ENCODE measurements at places on chromosomes 3 and 15.

DNA sequence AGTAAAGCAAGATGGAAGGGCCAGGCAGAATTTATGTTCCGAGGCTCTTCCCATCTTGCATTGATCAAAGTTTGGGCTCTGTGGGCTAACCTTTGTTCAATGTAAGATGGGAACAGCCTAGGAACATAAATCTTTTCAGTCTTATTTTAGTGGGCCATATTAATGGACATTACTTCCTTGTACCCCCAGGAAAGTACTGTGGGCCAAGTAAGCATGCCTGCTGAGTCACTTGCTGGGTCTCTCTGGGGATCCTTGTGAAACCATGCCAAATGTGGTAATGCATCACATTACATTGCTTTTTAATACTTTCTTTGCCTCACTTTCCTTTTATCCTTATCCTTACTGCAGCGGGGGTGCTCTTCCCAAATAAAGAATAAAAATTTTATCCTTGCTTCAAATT lies 349.5 kb upstream of the POU1F1 start:
- DNase-seq = no peak

DNA sequence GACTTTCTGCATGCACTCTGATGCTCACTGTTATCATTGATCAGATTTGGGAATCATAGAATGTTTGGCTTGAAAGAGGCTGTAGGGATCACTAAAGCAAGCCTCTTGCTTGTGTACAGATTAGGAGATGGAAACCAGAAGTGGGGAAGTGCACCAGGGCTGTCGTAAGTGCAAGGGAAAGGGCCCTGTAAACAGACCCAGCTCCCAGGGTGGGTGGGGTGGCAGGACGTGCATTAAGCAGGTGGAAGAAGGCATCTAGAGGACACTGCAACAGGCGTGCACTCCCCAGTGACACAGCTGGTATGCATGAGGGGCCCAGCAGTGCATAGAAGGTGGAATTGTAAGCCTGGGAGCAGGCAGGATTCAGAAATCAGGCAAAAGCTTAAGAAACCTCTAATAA lies 58.0 kb upstream of the SLC7A14 start:
- DNase-seq = no peak

GRCh38 chr3:150271591-150271960 lies 136.5 kb upstream of the TSC22D2 start:
- no peak for DNase-seq

- DNase-seq = no peak
Observed at GRCh38 chr3:70090322-70090913, 90.9 kb downstream of the SAMMSON start.

DNA sequence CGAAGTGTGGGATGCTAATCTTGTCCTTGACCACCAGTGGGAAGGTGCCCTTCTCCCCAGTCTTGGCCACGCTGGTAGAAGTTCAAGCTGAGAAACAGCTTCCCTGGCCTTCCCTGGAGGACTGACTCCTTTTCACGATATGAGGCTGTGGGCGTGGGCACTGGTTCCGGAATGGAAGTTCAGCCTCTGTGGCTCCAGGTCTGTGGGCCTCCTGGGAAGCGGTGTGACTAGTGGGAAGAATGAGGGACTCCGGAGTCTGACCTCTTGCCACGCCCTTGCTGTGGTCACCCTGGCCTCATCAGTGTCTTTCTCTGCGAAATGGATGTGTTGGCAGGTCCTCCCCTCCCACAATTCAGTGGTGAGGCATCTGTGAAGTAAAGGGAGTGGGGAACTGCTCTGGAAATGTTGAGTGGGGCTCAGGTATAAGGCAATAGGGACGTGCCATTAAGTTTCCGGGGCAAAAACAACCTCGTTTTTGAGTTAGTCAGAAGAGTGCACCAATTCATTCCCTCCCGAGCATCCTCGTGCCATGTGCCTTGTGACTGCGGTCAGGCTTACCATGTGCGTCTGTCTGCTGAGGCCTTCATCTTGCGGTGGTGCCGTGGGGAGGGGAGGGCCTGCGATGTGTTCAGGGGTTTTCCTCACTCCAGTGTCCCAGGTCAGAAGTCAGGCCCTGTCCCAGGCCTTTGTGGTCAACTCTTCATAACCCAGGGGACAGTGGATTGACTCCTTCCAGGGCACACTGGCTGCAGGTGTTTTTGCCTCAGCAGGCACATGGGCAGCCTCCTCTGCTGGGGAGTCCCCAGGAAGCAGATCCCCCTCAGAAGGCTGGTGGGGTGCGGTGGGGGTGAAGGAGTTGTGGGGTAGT lies 11.8 kb upstream of the SEC13 start:
- DNase-seq = no peak

DNA sequence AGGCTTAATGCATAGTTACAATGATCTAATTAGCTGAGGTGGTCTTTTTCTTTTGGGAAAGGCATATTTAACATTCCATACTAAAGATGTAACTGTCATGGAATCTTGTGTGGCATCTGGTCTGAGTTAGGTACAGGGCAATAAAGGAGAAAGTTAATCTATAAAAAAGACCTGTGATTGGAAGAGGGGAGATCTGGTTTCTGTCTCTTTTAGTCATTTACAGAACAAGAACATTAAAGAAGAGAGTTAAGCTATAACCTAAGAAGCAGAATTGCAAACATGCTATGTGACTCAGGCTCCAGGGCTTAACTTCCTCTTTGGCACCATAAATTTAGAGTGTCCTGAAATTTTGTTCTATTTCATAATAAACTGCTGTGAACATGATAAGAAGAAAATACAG lies 47.2 kb upstream of the MME start:
- no peak for DNase-seq

DNA sequence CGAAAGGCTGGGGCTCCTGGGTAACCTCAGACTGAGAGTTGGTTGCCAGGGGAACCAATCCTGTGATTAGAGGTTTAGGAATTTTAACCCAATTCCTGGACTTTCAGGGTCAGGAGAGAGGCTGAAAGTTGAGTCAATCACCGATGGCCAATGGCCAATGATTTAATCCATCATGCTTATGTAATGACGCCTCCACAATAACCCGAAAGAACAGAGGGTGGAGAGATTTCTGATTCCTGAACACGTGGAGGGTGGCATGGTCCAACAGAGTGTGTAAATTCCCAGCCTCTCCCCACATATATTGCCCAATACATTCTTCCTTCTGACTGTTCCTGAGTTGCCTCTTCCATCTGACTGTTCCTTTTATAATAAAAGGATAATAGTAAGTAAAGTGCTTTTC lies 137.2 kb upstream of the CBLB start:
- DNase-seq = no peak

DNA sequence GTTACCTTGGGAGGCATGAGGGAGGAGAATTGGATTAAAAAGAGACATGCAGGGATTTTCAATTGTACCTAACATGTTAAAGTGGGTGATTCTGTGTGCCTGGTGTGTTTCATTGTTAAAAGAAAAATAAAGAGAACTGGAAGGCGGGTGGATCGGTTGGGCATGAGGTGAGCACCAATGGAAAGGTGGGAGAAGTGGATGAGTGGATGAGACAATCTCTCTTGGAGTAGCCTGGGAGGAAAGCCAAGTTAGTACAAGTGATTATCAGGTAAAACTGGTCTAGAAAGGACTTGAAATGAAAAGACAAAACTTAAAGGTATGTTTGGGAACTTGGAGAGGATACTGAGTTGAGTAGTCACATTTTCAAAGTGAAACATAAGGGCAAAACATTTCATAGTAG lies 12.1 kb downstream of the VEPH1 start:
- DNase-seq = no peak

DNA sequence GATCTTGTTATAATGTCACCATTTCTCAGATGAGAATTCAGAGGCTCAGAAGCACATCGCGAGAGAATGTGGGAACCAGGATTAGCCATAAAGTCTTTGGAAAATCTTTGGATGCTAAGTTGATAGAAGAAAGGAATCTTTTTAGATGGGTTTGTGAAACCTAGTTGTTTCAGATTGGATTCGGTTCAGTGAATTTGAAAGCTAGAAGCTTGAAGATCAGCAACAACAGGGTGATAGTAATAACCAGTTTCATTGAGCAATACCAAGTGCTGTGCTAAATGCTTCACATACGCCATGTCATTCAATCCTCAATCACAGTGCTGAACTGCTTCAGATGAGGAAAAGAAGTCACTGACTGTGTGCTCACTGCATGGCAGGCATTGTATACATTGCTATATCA lies 47.4 kb upstream of the MITF start:
- DNase-seq = no peak

DNA sequence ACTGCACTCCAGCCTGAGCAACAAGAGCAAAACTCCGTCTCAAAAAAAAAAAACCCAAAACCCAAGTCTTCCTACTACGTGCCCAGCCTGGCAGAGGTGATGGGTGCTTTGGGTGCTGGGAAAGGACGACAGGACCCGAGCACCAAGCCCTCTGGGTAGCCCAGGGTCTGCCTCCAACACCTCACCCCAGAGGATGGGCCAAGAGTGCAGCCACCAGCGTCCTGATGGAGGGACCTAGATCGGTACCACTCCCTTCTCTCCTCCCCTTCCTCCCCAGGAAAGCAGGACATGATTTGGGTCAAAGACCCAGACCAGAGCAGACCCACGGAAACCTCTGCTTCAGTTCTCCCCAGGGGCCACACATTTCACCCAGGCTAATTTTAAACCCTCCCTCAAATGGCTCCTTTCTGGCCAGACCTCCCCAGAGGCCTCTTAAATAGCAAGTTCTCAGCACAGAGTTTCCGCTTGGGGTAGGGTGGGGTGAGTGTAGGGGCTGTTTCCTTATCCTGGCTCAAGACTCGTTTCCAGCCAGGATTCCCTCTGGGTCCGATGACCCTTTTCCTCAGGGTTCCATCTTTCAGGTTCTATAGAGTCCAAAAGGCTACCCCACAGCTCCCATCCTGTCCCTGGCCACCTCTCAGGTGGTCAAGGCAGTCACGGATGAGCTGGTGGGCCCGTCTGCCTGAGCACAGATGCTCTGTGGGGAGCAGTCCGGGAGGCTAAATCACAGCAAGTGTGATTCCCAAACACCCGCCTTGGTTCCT lies 20.5 kb downstream of the RBPMS2 start:
- DNase-seq = no peak

DNA sequence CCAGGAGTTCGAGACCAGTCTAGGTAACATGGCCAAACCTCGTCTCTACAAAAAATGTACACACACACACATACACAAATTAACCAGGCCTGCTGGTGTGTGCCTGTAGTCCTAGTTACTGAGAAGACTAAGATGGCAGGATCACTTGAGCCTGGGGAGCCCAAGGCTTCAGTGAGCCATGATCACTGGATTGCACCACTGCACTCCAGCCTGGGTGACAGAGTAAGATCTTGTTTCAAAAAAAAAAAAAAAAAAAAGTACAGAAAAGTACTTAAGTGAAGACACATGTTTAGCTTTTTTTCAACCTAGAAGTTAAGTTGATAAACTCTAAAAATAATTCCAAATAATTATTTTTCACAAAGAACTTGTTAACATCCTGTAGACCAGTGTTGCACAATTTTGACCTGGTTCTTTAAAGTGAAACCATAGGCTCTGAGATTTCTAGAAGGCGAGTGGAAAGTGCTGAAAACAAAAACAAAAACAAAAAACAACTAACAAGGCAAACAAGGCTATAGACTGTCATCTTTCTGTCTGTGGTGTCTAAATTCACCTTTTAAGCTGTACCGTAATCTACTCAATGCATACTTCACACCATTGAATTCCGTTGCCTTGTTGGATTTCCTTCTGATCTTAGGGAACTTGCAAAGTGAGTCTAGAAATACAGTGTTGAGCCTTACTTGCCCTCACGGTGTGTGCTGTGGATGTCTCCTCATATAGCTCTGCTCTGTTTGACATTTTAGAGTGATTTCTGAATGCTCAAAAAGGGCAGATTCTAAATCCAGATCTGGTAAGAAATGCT lies 63.5 kb downstream of the CHST2 start:
- DNase-seq = no peak

GRCh38 chr3:71309342-71309741 lies 274.2 kb downstream of the FOXP1 start:
- DNase-seq = no peak

DNA sequence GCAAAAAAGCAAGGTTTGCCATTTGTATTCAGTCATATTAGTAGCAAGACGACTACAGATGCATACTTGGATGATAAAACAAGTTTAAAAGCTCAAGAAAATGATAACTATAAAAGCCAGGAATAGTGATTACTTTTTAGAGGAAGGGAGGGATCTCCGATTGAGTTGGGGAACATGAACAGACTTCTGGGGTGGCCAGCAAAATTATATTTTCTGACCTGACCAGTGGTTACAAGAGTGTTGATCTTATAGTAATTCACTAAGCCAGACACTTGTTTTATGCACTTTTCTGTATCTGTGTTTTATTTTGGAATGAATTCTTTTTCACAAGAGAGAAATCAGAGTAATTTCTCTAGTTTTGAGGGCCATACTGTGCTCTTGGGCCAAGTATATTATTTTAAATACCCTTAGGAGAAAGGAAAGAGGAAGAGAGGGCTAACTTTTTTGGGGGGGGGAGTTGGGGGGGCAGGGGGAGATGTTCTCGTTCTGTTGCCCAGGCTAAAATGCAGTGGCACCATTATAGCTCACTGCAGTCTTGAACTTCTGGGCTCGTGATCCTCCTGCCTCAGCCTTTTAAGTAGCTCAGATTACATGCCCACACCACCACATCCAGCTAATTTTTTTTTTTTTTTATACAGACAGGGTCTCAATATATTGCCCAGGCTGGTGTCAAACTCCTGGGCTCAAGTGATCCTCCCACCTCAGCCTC lies 57.3 kb downstream of the TGFBR2 start:
- DNase-seq = no peak

- no peak for DNase-seq
Observed at GRCh38 chr3:49647741-49648140, 26.4 kb upstream of the APEH start.

GRCh38 chr3:53361852-53362251 lies 14.5 kb upstream of the DCP1A start:
- DNase-seq = no peak

DNA sequence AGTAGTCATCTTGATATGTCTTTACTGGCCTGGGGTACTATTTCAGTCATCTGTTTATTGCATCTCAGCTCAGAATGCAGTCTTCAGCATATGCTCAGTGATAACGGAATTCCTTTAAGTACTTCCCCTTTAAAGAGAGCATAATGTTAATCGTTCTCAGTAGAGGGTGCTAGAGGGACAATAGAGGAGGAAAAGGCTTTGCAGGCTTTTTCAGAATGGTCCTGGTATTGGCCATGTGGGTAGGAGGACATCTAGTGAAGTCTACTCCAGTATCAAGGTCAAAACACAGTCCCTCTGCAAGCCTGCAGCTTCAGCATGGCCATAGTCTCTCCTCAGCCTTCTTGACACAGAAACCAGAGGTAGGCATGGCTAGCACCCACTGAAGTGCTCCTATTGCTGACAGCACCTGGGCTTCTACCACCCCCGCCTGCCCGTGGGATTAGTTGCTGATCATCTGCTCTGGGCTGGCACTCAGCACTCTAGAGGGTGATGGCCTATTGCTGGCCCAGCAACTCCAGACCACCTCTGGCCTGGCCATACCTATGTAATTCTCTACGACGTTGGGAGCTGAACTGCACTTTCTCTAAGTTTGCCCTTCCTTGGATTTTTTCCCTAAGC lies 65.4 kb downstream of the KCNH8 start:
- peak; percentile 24 for DNase-seq

- DNase-seq = no peak
Observed at GRCh38 chr3:79983118-79983517, 215.3 kb upstream of the ROBO1 start.

- no peak for DNase-seq
Observed at GRCh38 chr3:126320517-126321293, 36.5 kb downstream of the KLF15 start.

GRCh38 chr3:68256635-68257223 lies 602.3 kb upstream of the SUCLG2 start:
- DNase-seq = peak; percentile 22

Measured in NCI-H526 (cell line).